ENCODE measurements at places on chromosomes 13 and 19. TPM values are rescaled to one million over a fixed set of nuclear protein-coding genes. Genes with fewer than 3 reads are reported as not detected.

Gene ZNF226
- total RNA-seq: 12.0 TPM

Gene KANK2
- 210 TPM for total RNA-seq

Gene PRRG2
- total RNA-seq: 11.2 TPM

Gene AMH
- total RNA-seq: 2.0 TPM

Gene KCTD15
- 43.3 TPM for total RNA-seq

Gene DNAAF3
- total RNA-seq: not detected

Gene BLVRB
- 126 TPM for total RNA-seq

Gene ZNF565
- 6.3 TPM for total RNA-seq

Gene ADM5
- 1.2 TPM for total RNA-seq

Gene ZNF8
- total RNA-seq: 7.9 TPM

Gene SERTAD1
- total RNA-seq: 29.0 TPM

Gene ASF1B
- 3.9 TPM for total RNA-seq

Gene APOC4
- total RNA-seq: not detected

Gene SOX1
- not detected for total RNA-seq

Gene ECSIT
- total RNA-seq: 52.6 TPM

Gene ASPDH
- not detected for total RNA-seq

Gene ZNF829
- 4.7 TPM for total RNA-seq

Gene RFPL4AL1
- total RNA-seq: not detected

Gene ZNF599
- total RNA-seq: 8.4 TPM

Gene DPY19L3
- total RNA-seq: 30.5 TPM

Gene KLF2
- 3.5 TPM for total RNA-seq

Gene CEACAM3
- not detected for total RNA-seq

Gene RXFP2
- total RNA-seq: not detected

Gene BICRA
- 7.1 TPM for total RNA-seq

Gene CYP2F1
- total RNA-seq: not detected

Gene NLRP11
- not detected for total RNA-seq

Gene BCKDHA
- total RNA-seq: 41.2 TPM

Gene ANKLE1
- 0.39 TPM for total RNA-seq

Gene KLF1
- not detected for total RNA-seq

Gene FBN3
- not detected for total RNA-seq

Gene CGB5
- total RNA-seq: not detected

Gene N4BP2L2
- total RNA-seq: 73.6 TPM

Gene ZNF850
- 4.7 TPM for total RNA-seq

Gene HIPK4
- total RNA-seq: 0.39 TPM

Gene OR7C1
- total RNA-seq: 3.5 TPM

Gene KCNN4
- 85.2 TPM for total RNA-seq

Gene RPL21
- 707 TPM for total RNA-seq

Gene SUGT1
- total RNA-seq: 25.5 TPM
